Fibroblast of skin of right biceps (primary cell): ENCODE measurements at places on chromosomes 13 and 19.
A peak's percentile ranks its signal among the peaks of the same experiment; 100 is the strongest.

- peak; percentile 99 for DNase-seq
Observed at GRCh38 chr13:20359335-20359734, 127.2 kb upstream of the GJB6 start.

- no peak for DNase-seq
Observed at GRCh38 chr13:30376426-30377311, 45.6 kb upstream of the UBE2L5 start.

GRCh38 chr13:27821566-27821965 lies 29.3 kb downstream of the GSX1 start:
- DNase-seq: no peak

GRCh38 chr19:45205810-45206209 lies 27.2 kb downstream of the BLOC1S3 start:
- DNase-seq: no peak

- no peak for DNase-seq
Observed at GRCh38 chr19:51417107-51417809, at the start of gene SIGLEC10. SIGLEC10 (minus strand) TSS chr19:51417642; CDS start chr19:51417581, 61 bp downstream.

GRCh38 chr13:109900320-109900719 lies 113.9 kb upstream of the IRS2 start:
- DNase-seq: no peak

GRCh38 chr19:2639999-2640398 lies 62.5 kb downstream of the GNG7 start:
- no peak for DNase-seq

DNA sequence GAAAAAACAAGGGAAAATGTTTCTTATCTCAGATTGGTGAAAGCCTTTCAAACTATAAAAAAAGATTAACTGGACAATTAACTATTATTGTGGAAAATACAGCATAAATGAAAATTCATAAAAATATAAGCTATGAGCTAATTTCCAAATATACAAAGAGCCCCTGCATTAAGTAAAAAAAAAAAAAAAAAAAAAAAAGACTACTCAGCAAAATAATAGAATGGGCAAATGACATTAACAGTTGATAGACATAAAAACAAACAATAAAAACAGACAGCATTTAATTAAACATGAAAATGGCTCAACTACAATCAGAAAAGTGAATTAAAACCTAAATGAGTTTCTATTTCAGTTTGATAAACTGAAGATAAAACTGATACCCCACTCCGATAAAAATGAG lies 77.5 kb downstream of the RBM26 start:
- DNase-seq: no peak

DNA sequence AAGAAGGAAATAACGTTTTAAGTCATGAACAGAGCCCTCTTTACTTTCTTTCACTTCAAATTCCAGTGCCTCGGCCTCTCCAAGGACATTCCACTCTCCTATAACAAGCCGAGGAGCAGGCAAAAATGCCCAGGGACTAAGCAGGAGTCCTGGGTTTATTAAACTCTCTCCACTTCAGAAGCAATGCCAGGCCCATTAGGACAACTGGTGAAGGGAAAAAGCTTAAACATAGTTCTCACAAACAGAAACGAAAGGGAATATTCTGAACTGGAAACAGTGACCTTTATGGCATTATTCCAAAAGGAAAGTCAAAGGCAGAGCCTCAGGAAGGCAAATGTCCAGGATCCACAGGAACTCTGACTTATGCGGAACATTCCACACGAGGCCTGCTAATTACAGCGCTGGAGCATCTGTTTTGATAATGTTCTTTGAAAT lies 30.9 kb upstream of the MED4 start:
- peak; percentile 10 for DNase-seq

DNA sequence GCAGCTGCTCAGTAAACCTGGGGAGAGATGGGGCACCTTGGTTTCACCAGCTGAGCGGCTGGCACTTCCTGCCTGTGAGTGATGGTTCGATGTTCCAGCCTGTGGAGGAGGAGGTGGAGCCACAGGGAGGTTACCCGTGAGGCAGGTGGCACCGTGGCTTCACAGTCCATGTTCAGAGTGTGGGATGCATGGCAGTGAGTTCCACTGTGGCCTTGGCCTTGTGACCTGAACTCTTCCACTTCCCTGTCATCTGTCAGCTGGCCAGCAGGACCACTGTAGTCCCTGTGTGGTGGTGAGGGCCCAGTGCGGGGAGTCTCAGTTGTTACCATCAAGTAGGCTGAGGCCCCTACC lies 16.9 kb downstream of the SMARCA4 start:
- DNase-seq: no peak

GRCh38 chr13:59236309-59236919 lies 927.3 kb downstream of the DIAPH3 start:
- no peak for DNase-seq

DNA sequence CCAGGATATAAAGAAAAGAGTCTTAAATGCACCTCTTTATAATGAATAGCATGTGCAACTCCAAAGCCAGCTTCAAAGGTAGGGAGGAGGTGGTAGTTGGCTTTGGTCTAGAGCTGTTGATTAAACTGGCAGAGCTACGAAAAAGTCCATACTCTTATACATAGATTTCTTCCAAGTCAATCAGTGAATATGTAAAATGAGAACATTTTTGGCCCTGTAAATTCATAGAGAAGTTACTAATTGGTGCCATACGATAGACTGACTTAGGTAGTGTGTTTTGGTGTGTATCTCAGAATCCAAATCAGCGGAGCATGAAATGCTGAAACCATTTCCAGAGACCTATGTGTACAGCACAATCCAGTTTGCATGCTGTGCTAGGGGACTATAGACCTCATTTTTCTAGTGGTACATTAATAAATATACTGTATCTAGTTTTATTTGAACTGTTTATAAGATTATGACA lies 17.1 kb upstream of the DPY19L3 start:
- DNase-seq: no peak

DNA sequence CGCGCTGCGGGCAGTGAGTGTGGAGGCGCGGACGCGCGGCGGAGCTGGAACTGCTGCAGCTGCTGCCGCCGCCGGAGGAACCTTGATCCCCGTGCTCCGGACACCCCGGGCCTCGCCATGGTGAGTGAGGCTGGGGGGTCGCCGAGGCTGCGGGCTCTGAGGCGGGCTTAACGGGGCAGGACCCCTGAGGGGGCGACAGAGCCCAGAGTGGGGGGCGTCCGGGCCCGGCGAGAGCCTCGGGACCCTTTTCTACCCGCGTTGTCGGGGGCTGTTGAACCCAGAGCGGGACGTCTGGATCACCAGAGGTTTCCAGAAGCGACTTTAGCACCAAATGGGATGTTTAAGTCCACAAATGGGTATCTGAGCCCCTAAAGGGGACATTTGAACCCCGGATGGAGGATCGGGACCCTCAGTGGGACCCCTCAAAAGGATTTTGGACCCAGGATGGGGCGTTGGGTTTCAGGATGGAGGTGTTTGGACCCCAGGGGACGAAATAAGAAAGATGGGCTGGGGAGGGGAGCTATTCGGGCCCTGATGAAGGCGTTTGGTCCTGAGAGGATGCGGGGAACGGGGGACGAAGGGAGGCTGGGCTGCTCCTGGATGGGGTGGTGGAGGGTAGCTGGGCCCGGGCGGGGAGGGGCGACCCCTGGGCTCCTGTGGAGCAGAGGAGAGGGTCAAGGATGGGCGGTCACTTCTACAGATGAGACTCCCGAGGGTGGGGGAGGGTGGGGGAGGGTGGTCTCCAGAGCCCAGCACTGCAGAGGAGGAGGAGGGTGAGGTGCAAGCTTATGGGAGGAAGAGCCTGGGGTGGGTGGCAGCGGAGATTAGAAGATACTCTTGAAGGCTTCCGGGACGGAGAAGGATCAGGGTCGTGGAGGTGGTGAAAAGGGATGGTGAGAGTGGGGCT lies at the start of gene CALM3:
CALM3 (plus strand) TSS at position 13 of the 907 bp plus-strand sequence; CDS start at position 118, 105 bp downstream.
- peak; percentile 20 for DNase-seq

DNA sequence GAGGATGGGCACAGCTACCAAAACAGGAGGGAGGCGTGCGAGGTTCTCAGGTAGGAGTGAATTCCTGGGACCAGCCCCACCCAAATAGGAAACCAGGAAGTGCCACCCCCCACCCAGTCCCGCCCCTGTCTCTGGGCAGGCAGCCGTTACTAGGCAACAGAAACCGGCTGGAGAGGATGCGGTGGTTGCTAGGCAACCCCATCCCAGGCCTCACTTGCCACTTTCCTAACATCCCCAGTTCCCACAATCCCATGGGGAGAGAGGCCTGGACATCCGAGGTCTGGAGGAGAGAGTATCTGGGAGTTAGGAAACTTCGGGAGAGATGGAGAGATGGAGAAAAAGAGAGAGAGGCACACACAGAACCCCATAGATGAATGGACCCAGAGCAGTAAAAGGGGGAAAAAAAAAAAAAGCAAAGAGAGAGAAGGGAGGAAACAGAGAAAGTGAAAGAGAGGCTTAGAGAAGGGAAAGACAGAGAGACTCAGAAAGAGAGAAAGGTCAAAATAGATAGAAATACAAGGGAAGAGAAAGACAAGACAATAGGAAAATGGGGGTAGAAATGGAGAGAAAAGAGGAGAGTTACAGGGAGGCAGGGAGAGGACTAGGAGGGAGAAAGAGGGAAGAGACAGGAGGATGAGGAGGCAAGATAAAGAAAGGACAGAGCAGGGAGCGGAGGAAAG lies 3.8 kb downstream of the GRIK5 start:
- peak; percentile 37 for DNase-seq

- no peak for DNase-seq
Observed at GRCh38 chr19:45822716-45823115, 7.6 kb upstream of the RSPH6A start.

- DNase-seq: no peak
Observed at GRCh38 chr19:28247243-28247642, 965.7 kb downstream of the UQCRFS1 start.

DNA sequence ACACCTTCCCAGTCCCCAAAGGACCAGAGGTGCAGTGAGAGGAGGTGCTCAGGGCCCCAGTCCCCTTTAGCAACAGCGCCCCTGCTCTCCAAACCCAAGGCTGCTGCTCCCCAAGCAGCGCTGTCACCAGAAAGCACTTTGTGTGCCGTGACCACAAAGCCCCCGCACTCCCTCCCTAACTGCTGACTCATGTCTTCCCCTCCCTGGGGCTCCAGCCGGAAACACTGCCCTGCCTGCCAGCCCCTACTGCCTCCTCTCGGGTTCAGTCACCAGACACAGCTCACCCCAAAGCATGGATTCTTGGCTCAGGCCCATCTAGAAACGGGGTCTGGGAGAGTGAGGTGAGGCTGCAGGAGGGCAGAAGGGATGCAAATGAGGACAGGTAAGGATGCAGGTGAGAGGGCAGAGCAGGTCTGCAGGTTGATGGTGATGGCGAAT lies 4.9 kb upstream of the TNFSF14 start:
- DNase-seq: peak; percentile 80

- no peak for DNase-seq
Observed at GRCh38 chr19:33199441-33200265, 5.5 kb downstream of the LRP3 start.

GRCh38 chr13:99968521-99969452 lies 2.8 kb downstream of the ZIC5 start:
- DNase-seq: no peak

DNA sequence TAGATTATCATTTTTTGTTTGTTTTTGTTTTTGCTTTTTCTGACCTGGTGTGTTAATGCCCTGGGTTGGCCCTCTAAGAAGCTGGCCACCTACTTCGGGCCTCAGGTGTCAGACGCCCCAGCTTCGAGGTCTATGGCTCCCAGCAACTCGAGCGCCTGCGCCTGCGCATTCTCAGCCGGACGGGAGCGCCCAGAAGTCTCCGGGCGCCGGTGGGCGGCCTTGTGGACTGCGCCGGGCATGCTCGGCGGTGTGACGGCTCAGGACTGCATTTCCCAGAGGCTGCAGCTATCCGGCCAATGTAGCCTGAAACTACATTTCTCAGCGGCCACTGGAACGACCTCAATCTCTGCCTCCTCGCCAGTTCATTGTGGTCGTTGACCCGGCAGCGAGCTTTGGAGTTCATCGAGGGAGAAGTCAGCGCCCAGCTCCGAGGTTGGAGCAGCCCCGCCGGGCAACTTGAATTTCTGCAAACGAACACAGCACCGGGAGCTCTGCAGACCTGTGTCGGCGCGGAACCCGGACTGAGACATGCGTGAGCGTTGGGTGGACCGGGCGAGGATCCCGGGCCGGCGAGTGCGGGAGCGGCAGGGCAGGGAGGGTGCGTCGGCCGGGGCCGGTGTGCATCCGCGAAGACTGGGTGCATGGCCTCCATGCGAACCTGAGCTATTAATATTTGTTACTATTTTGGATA lies at the start of gene ZNF30:
ZNF30 (plus strand) TSS at position 219 of the 691 bp plus-strand sequence. CDS start 3,045 bp downstream, outside the sequence.
- DNase-seq: peak; percentile 88

DNA sequence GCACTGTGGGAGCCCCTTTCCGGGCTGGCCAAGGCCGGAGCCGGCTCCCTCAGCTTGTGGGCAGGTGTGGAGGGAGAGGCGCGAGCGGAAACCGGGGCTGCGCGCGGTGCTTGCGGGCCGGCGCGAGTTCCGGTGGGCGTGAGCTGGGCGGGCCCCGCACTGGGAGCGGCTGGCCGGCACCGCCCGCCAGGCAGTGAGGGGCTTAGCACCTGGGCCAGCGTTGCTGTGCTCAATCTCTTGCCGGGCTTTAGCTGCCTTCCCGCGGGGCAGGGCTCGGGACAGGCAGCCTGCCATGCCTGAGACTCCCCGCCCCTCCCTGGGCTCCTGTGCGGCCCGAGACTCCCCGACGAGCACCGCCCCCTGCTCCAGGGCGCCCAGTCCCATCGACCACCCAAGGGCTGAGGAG lies 405.2 kb upstream of the PRR20A start:
- no peak for DNase-seq

- no peak for DNase-seq
Observed at GRCh38 chr13:22076658-22077057, 405.8 kb downstream of the FGF9 start.

- no peak for DNase-seq
Observed at GRCh38 chr13:30735025-30735871, at the start of gene ALOX5AP. ALOX5AP (plus strand) TSS chr13:30735543; CDS start chr13:30735606, 63 bp downstream.

DNA sequence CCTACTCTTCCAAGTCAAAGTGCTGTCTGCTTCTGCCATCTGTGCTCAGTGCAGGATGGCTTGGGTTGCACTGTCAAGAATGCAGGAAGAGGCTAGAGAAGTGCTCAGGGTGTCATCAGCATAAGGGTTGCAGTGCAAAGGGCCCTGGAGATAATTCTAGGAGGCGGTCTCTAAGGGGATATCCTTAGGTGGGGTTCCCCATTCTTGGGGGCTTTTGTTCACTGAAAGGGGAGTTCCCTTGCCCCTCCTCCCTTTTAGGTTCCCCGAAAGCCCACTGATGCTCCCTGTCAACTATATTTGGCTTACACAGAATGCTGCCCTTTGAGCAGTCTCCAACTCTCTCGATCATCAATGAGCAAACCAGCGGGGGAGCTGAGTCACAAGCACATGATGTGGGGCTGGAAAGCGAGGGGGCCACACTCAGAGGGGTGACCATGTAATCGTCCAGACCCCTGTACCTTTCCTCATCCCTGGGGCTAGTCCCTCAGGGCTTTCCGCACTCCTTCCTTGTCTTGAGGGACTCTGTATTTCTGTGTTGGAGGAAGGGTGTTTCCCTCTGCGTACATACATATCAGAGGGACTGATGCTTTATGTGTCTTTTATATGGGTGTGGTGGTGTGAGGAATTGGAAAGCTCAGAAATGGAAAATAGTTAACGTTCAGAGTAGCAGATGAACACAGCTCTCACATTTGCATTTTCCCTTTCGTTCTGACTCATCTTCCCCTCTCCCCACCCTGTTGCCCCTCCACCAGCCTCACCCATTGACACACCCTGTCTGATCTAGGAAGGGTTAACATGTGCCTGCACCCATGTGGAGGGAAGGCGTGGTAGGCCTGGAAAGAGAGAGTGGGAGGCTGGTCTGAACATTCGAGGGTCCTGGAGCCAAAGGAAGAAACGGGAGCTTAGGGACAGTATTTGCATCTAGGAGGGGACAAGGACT lies 6.7 kb downstream of the ZBTB32 start:
- no peak for DNase-seq

GRCh38 chr19:11323601-11324078 lies 15.8 kb downstream of the RAB3D start:
- DNase-seq: no peak

GRCh38 chr19:6424195-6424938 lies at the start of gene KHSRP:
KHSRP (minus strand) TSS chr19:6424811; CDS start chr19:6424701, 110 bp downstream.
- DNase-seq: peak; percentile 26
